NAMALWA (cell line): ENCODE measurements at places on chromosomes 2 and 18.

DNA sequence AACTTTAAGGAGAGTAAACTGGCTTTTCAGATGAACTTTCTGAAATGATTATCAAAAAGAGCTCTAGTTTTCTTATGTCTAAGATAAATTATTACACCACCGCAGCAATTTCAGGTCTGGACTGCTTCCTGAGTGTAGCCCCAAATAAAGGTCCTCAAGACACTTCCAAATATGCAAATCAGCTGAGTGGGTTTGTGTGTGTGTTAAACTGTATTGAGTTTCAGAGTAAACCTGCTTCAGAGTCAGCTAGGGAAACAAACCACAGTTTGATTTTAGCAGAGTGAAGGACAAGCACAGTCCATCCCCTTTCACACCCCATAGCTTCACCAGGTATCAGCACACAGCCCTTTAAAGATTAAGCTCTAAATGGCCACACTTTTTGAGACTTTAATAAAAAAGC, 168.7 kb downstream of the NRXN1 start:
- peak; percentile 53 for DNase-seq

- no peak for DNase-seq
Observed at GRCh38 chr2:12816379-12817306, 99.9 kb downstream of the TRIB2 start.

DNA sequence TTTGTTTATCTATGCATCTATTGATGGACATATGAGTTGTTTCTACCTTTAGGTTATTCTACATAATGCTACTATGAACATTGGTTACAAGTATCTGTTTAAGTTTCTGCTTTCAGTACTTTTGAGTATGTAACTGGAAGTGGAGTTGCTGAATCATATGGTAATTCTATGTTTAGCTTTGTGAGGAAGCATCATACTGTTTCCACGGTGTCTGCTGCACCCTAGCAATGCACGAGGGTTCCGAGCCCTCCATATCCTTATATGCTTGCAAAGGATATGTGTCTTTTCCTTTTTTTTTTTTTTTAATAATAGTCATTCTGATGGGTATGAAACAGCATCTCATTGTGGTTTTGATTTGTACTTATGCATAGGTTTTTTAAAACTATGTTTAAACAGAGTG, 83.7 kb downstream of the FMNL2 start:
- no peak for DNase-seq

GRCh38 chr2:25251422-25252273, 83.3 kb upstream of the POMC start:
- peak; percentile 45 for DNase-seq

DNA sequence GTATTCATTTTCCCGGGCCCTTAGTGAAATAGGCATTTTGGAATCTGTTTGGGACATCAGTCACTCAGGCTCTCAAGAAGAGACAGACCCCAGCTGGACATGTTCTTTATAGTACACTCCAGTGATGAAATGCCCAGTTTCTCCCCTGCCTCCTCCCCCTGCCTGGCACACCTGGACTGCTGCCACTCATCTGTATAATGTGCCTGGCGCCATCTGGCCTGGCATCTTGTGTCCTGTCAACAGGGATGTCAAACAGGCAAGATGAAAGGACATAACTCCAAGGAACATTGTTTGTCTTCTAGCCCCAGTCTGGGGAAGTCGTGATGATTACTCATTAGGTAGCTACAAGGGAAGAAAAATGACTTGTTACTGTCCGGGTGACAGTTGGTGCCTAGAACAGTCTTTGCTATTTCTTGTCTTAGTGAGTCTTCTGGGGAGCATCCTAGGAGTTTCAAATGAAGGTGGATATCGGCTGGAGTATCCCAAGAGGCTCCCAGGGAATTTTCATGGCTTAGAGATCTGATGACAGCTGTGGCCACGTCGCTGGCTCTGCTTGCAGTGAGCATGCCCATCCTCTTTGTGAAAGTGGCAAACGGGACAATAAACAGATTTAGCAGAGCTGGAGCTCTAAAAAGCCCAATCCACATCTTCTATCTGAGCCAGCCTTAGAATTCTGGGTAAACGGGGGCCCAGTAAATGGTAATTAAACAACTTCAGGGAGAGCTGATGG, 153.6 kb downstream of the ALK start:
- no peak for DNase-seq

DNA sequence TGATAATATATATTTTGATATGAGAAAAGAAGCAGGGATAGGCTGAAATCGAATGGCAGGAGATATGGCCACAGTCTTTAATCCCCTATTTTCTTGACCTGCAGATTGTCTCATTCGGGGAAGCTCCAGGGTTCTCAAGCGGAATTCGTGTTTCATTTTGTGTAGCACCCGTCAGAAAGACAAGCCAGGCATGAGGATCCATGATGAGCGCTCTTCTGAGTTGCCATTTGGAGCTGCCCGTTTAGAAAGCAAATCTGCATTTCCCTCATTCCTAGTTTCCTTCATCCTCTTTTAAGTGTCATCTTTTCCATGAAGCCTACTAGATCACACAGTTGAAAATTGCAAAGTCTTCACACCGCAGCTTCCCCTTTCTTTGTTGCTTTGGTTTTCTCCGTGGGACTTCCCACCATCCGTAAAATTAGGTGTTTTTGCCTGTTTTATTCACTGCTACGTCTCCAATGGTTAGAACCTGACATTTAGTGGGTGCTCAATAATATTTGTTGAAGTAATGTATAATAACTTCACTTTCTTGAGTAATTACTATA, 16.9 kb downstream of the HNMT start:
- DNase-seq, result no peak

- DNase-seq, result no peak
Observed at GRCh38 chr2:120539937-120540718, 194.2 kb downstream of the INHBB start.

DNA sequence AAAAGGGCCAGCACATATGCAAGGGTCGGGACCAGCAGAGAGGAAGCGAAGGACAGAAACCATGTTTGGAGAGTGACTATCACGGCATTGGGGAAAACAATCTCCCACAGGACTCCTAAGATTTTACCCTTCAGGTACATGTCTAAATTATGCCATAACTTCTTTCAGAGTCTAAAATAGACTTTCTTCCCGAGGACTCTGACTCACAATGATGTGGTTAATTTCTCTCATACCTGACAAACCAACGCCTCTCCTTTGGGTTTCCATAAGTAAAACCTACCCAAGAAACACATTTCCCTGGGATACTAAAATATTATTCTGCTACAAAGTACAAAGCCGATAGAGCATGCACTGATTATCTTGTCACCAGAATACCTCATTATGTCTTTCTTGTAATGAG, 127.8 kb upstream of the NETO1 start:
- no peak for DNase-seq
